Activated T-cell treated with anti-CD3 and anti-CD28 coated beads, Interleukin-2, amount 50 U/mL, for 24 hours (primary cell): ENCODE measurements at places on chromosomes 1 and 21.
A peak's percentile ranks its signal among the peaks of the same experiment; 100 is the strongest.

DNA sequence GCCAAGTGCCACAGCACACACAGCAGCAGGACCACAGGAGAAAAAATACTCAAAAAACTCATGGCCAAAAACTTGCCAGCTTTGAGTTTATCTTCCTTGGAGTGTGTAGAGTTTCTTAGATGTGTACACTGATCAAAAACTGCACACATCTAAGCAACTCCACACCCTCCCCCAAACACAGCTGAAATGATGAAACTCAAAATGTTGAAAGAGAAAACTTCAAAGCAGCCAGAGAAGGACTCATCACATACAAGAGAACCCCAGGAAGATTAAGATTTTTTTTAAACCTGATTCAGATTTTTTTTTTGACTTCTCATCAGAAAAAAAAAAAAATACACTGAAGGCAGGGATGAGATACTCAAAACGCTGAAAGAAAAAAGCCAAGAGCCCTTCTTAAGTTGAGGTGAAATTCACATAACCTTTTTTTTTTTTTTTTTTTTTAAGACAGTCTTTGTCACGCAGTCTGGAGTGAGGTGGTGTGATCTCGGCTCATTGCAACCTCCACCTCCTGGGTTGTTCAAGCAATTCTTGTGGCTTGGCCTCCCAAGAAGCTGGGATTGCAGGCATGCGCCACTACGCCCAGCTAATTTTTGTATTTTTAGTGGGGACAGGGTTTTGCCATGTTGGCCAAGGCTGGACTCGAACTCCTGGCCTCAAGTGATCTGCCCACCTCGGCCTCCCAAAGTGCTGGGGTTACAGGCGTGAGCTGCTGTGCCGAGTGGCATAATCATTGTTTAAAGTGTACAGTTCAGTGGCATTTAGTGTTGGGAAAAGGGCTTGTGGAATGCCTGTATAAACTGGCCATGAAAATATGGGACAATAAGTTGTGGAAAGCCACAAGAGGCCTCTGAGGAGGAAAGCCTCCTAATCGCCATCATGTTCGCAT lies 20.9 kb upstream of the PDXK start:
- peaks cover 21% of the 10 kb centered on the region for H3K4me1 ChIP-seq
- H3K36me3 ChIP-seq: peaks cover 61% of the 10 kb centered on the region
- no peak overlapping the region for H3K4me3 ChIP-seq
- no peak for DNase-seq

- no peak overlapping the region for H3K4me3 ChIP-seq
- no peaks in the 10 kb centered on the region for H3K36me3 ChIP-seq
- no peaks in the 10 kb centered on the region for H3K4me1 ChIP-seq
- H3K27me3 ChIP-seq: peaks cover 19% of the 10 kb centered on the region
These were observed 74.8 kb upstream of the PDE4B start for GRCh38 chr1:65717815-65718454.

- no peak for DNase-seq
- H3K27ac ChIP-seq: peak overlapping the region; percentile 98
- H3K36me3 ChIP-seq: peaks cover 17% of the 10 kb centered on the region
- H3K27me3 ChIP-seq: no peaks in the 10 kb centered on the region
- H3K4me3 ChIP-seq: peak overlapping the region; percentile 91
- peaks cover 33% of the 10 kb centered on the region for H3K4me1 ChIP-seq
These were observed 12.2 kb upstream of the SPEN start for GRCh38 chr1:15835205-15835740.

GRCh38 chr21:24824209-24824608 lies 783.1 kb downstream of the MRPL39 start:
- H3K4me3 ChIP-seq: no peak overlapping the region
- H3K36me3 ChIP-seq: no peaks in the 10 kb centered on the region
- H3K27ac ChIP-seq: no peak overlapping the region
- no peak for DNase-seq
- H3K27me3 ChIP-seq: no peaks in the 10 kb centered on the region

DNA sequence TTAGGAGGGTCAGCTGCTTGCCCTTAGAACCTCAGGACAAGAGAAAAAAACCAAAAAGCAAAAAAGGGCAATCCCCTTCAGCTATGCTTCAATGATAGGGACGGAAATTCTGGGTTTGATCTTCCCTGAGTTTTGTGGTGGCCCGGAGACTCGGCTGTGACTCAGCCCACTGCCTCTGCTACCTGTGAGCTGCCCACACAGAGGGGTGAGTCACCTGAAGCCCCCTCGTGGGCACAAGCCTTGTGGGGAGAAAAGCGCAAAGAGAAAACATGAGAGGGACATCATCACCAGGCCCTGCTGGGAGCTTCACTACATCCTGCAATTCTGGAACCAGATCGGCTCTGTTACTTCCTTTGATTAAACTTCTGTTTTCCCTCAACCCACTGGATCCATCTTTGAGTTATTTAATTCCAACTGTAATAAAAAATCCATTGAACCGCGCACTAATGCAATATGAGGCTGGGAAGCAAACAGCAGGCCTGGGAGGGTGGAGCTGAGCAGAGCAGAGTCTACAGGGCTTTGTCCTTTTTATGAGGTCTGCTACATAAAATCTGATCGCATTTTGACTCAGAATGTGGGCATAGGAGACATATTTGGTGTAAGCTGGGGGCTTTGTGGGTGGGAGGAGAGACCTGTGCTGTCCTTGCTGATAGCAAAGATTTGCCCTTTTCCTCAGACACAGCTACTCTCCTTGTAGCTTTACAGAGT lies 58.7 kb upstream of the STUM start:
- no peak overlapping the region for H3K4me3 ChIP-seq
- DNase-seq: no peak
- H3K4me1 ChIP-seq: peaks cover 24% of the 10 kb centered on the region

GRCh38 chr1:43438576-43438952 lies 15.2 kb downstream of the HYI start:
- no peak overlapping the region for H3K27ac ChIP-seq
- H3K4me3 ChIP-seq: no peak overlapping the region
- H3K36me3 ChIP-seq: peaks cover 96% of the 10 kb centered on the region
- peak; percentile 14 for DNase-seq
- H3K27me3 ChIP-seq: no peaks in the 10 kb centered on the region

- no peak overlapping the region for H3K27ac ChIP-seq
- H3K27me3 ChIP-seq: no peaks in the 10 kb centered on the region
- no peaks in the 10 kb centered on the region for H3K36me3 ChIP-seq
- no peak overlapping the region for H3K4me3 ChIP-seq
- H3K4me1 ChIP-seq: peaks cover 73% of the 10 kb centered on the region
These were observed 239.9 kb upstream of the IRF2BP2 start for GRCh38 chr1:234849832-234850231.

GRCh38 chr1:171438441-171438840 lies 46.9 kb upstream of the PRRC2C start:
- no peak for DNase-seq
- no peak overlapping the region for H3K4me3 ChIP-seq
- H3K27me3 ChIP-seq: no peaks in the 10 kb centered on the region
- H3K36me3 ChIP-seq: no peaks in the 10 kb centered on the region
- peaks cover 20% of the 10 kb centered on the region for H3K4me1 ChIP-seq
- H3K27ac ChIP-seq: no peak overlapping the region

- no peak overlapping the region for H3K4me3 ChIP-seq
- DNase-seq: no peak
- no peak overlapping the region for H3K27ac ChIP-seq
These were observed 12.8 kb downstream of the TNNI3K start for GRCh38 chr1:74247881-74248528.

DNA sequence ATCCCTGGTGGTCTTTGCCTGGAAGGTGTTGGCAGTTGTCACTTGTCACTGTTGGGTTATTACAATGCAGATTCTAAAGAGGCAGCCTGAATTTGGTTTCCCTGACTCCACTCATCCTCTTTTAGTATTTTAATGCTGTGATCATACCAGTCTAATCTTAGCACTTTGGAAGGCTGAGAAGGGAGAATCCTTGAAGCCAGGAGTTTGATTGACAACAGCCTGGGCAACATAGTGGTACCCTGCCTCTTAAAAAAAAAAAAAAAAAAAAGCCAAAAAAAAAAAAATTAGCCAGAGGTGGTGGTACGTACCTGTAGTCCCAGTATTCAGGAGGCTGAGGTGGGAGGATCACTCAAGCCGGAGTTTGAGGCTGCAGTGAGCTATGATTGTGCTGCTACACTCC lies 7.7 kb downstream of the GIPC2 start:
- H3K27me3 ChIP-seq: peaks cover 26% of the 10 kb centered on the region
- DNase-seq: no peak
- H3K36me3 ChIP-seq: no peaks in the 10 kb centered on the region
- no peak overlapping the region for H3K4me3 ChIP-seq
- H3K27ac ChIP-seq: no peak overlapping the region
- H3K4me1 ChIP-seq: peaks cover 13% of the 10 kb centered on the region

DNA sequence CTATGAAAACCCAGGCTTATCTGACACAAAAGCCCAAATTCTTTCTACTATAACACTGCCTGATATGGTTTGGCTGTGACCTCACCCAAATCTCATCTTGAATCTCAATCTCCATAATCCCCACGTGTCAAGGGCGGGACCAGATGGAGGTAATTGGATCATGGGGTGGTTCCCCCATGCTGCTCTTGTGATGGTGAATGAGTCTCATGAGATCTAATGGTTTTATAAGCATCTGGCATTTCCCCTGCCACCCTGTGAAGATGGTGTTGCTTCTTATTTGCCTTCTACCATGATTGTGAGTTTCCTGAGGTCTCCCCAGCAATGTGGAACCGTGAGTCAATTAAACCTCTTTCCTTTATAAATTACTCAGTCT lies 123.3 kb upstream of the USP24 start:
- peaks cover 8% of the 10 kb centered on the region for H3K4me1 ChIP-seq
- no peak overlapping the region for H3K27ac ChIP-seq
- H3K4me3 ChIP-seq: no peak overlapping the region
- H3K27me3 ChIP-seq: peaks cover under 1% of the 10 kb centered on the region

GRCh38 chr1:100950337-100950736 lies 54.4 kb downstream of the SLC30A7 start:
- no peak for DNase-seq
- no peak overlapping the region for H3K4me3 ChIP-seq

GRCh38 chr1:219812491-219813203 lies 115.7 kb downstream of the SLC30A10 start:
- H3K4me1 ChIP-seq: no peaks in the 10 kb centered on the region
- peaks cover 2% of the 10 kb centered on the region for H3K27me3 ChIP-seq
- no peak overlapping the region for H3K27ac ChIP-seq
- H3K36me3 ChIP-seq: no peaks in the 10 kb centered on the region
- H3K4me3 ChIP-seq: no peak overlapping the region

DNA sequence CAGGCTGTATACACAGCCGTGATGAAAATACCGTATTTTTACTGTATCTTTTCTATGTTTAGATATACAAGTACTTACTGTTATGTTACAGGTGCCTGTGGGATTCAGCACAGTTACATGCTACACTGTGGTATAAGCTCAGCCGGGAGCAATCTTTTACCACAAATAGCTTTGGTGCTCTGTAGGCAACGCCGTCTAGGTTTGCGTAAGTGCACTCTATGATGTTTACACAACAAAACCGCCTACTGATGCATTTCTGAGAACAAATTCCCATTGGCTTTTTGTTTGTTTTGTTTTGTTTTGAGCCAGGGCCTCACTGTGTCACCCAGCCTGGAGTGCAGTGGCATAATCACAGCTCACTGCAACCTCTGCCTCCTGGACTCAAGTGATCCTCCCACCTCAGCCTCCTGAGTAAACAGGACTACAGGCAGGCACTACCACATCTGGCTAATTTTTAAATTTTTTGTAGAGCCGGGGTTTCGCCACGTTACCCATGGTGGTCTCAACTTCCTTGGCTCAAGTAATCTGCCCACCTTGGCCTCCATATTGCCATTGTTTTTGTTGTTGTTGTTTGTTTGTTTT lies 81.0 kb downstream of the SCCPDH start:
- H3K36me3 ChIP-seq: no peaks in the 10 kb centered on the region
- DNase-seq: no peak
- H3K27ac ChIP-seq: no peak overlapping the region

DNA sequence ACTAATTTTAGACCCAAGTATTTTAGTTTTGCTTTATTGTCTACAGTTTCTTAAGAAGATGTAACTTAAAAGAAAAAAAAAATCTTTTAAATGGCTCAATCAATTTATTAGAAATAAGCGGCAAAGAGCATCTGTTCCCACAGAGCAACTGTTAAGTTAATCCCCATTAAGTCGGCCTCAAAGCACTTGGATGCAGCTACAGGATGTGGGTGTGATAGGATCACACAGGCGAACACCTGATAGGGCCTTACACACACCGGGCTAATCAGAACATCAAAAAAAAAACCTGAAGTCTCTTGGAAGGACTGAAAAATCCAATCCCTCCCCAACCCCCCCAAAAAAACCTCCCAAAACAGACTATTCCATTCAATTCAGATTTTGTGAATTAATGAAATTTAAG lies 23.0 kb downstream of the APP start:
- peaks cover 19% of the 10 kb centered on the region for H3K36me3 ChIP-seq
- DNase-seq: no peak
- peaks cover 21% of the 10 kb centered on the region for H3K4me1 ChIP-seq
- H3K27me3 ChIP-seq: no peaks in the 10 kb centered on the region
- H3K4me3 ChIP-seq: no peak overlapping the region

- DNase-seq: no peak
- H3K27ac ChIP-seq: no peak overlapping the region
- no peaks in the 10 kb centered on the region for H3K4me1 ChIP-seq
- peaks cover 20% of the 10 kb centered on the region for H3K27me3 ChIP-seq
- no peak overlapping the region for H3K4me3 ChIP-seq
These were observed 8.1 kb downstream of the FMN2 start for GRCh38 chr1:240099748-240100147.

DNA sequence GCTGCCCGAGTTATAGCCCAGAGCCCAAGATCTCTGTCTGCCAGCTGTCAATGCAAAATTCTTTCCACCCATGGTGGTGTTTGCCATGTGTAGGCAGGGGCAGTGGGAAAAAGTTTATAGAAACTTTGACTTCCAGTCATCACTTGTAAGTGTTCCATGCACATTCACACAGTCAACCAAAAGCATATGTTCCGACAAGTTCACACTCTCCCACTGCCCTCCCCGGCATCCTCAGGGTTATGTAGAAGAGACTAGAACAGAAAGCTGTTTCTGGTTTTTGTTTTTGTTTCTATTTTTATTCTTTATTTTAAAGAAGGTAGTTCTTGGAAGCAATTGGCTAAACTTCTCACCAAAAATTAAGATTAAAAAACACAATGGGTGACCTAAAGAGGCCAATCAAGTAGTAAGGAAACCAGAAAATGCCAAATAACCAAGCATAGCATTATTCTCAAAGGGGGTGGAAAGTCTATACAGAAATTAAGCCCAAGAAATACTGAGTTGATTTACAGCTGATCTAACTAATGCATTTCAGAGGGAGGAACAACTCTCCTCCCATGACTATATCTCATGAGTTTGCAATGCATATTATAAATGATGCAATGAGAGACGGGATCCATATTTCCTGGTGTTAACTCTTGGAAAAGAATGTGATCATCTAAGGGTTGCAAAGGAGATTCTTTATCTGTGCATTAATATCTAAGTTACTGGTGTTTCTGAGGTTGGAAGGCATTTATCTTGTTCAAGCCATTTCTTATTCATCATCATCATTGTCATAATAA lies 91.5 kb upstream of the ETS2 start:
- no peaks in the 10 kb centered on the region for H3K36me3 ChIP-seq
- H3K27ac ChIP-seq: no peak overlapping the region
- peaks cover 8% of the 10 kb centered on the region for H3K27me3 ChIP-seq
- H3K4me3 ChIP-seq: no peak overlapping the region
- no peaks in the 10 kb centered on the region for H3K4me1 ChIP-seq

- no peak for DNase-seq
- no peaks in the 10 kb centered on the region for H3K27me3 ChIP-seq
- H3K4me1 ChIP-seq: peaks cover 32% of the 10 kb centered on the region
- H3K36me3 ChIP-seq: peaks cover 91% of the 10 kb centered on the region
- peak overlapping the region; percentile 89 for H3K27ac ChIP-seq
These were observed 9.5 kb downstream of the NOL9 start for GRCh38 chr1:6544831-6545230.

GRCh38 chr1:80607064-80607463 lies 1193.7 kb upstream of the ADGRL2 start:
- H3K4me3 ChIP-seq: no peak overlapping the region
- H3K36me3 ChIP-seq: no peaks in the 10 kb centered on the region
- no peak overlapping the region for H3K27ac ChIP-seq
- no peaks in the 10 kb centered on the region for H3K27me3 ChIP-seq
- DNase-seq: no peak
- H3K4me1 ChIP-seq: no peaks in the 10 kb centered on the region
